Naive thymus-derived CD8-positive, alpha-beta T cell (primary cell): ENCODE measurements at places on chromosomes 12 and 14. TPM values are rescaled to one million over a fixed set of nuclear protein-coding genes. Genes with fewer than 3 reads are reported as not detected.

DNA sequence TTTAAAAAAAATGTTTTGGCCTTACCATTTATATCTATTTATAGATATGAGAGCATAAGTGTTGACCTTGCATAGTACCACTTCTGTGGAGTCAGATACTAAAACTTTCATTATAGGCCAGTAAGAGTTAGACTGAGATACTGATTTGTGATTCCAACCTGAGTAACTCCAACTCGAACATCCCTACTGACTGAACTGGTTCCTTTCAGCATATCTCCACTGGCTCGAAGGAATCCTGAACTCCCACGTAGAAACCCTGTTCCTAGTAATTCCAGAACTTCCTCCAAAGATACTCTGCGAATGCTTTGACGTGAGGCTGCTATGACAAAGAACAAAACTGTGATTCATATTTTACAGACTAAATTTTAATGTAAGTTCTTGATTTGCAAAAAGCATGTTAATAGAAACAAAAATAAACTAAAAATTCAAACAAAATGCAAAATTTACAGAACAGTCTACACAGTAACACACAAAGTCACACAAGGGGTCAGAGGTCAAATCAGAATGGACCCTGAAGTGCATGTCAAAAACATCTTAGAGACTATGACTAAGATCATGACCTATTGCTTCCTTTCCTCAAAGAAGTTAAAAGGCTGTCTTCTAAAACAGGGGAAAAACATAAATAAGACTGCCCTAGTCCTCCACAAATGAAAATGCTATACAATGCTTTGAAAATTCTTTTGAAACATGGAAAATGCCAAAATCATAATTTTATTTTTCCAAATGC lies 31.5 kb downstream of the HEATR5A start:
- DNase-seq, result no peak

GRCh38 chr14:98008381-98009113 lies 1211.4 kb downstream of the VRK1 start:
- DNase-seq, result no peak

- no peak for DNase-seq
Measured at GRCh38 chr14:68857516-68858070, 64.7 kb upstream of the ZFP36L1 start.

- no peak for DNase-seq
Measured at GRCh38 chr12:2411616-2412304, 359.0 kb downstream of the CACNA1C start.

- no peak for DNase-seq
Measured at GRCh38 chr12:31234053-31234840, 91.7 kb downstream of the SINHCAF start.

- DNase-seq, result no peak
Measured at GRCh38 chr14:32189811-32190210, 12.0 kb upstream of the RNU6-7 start.

GRCh38 chr14:96243785-96244184 lies 12.2 kb upstream of the BDKRB1 start:
- no peak for DNase-seq

DNA sequence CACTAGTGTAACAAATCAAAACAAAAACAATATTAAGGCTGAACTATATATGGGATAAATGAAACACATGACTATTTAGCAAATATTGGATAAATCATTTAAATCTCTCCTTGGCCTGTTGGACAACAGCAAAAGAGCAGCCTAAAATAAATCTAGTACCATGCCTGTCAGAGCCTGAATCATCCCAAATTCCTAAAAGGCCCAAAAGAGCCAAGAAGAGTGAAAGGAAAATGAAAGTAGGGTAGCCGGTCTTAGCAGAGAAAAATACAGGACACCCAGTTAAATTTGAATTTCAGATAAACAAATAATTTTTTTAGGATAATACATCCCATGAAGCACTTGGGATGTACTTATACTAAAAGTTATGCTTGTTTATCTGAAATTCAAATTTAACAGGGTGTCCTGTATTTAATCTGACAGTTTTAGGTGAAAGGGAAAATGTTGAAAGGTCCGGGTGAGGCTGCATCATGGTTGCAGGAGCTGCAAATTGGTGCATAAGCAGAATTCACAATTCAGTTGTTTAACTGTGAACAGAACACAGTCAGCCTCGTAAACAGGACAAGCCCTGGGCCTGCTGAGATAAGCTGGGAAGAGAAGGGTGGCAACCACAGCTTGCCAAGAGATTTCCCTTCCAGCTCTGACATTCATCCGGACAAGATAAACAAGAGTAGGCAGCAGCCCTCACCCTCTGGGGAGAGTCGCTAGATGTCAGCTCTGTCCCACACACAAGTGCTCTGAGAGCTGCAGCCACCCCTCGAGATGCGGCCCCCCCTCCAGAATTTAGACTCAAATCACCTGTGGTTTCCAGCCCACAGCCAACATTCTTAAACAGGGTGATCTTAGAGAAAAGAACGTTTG lies 30.3 kb downstream of the DMAC2L start:
- peak; percentile 39 for DNase-seq

GRCh38 chr12:56469007-56469930 lies 891 bp downstream of the SPRYD4 start:
- no peak for DNase-seq

- DNase-seq, result no peak
Measured at GRCh38 chr12:131211340-131211938, 257.7 kb downstream of the ADGRD1 start.

- no peak for DNase-seq
Measured at GRCh38 chr12:78697817-78698415, 166.7 kb upstream of the SYT1 start.

GRCh38 chr12:108043750-108044533 lies 85.1 kb upstream of the WSCD2 start:
- no peak for DNase-seq

GRCh38 chr14:61111209-61111665 lies 130.2 kb downstream of the SLC38A6 start:
- no peak for DNase-seq

GRCh38 chr12:105109465-105110212 lies 2.1 kb downstream of the WASHC4 start:
- no peak for DNase-seq

GRCh38 chr12:25384893-25385248 lies 134.1 kb upstream of the KRAS start:
- DNase-seq, result no peak

DNA sequence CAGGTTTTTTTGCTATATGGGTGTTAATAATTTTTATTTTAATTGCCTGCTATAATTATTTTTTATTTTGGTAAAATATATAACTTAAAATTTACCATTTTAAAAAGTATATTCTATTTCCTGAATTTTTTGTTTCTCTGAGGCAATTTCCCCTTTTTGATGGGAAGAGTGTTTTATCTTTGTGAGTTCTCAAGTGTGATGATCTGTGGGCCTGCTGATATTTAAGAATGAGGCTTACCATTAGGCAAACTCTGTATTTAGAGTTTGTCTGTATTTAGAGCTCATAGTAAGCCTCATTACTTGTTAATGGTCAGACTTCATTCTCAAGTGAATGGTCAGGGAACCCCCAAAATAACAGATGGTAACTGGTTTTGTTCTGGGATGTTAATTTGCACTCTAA lies 48.0 kb downstream of the WNK1 start:
- no peak for DNase-seq

DNA sequence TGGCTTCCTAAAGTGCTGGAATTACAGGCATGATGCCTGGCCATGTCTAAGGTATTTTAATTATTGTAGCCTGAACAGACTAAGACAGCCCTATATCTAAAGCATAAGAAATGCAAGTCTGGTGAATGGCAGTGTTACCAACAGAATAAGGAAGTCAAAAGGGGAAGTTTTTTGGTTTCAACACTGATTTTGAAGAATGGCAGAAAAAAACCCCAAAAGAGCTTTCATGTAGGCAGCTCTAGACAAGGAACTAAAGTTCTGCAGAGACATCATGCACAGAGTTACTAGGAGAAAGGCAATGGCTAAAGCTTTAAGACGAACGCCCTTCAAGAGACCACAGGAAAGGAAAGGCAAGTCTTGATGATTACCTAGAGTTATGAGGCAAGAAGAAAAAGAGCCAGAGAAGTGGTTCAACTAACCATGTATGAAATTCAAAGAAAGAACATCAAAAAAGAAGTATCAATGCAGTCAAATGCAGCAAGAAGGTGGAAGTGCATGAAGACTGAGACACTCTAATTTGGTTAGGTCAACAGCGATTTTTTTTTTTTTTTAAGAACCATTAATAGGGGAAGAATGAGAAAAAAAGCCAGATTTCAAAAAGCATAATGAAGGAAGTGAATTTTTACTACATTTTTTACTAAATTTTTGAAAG lies 50.8 kb downstream of the RPS6KA5 start:
- no peak for DNase-seq

DNA sequence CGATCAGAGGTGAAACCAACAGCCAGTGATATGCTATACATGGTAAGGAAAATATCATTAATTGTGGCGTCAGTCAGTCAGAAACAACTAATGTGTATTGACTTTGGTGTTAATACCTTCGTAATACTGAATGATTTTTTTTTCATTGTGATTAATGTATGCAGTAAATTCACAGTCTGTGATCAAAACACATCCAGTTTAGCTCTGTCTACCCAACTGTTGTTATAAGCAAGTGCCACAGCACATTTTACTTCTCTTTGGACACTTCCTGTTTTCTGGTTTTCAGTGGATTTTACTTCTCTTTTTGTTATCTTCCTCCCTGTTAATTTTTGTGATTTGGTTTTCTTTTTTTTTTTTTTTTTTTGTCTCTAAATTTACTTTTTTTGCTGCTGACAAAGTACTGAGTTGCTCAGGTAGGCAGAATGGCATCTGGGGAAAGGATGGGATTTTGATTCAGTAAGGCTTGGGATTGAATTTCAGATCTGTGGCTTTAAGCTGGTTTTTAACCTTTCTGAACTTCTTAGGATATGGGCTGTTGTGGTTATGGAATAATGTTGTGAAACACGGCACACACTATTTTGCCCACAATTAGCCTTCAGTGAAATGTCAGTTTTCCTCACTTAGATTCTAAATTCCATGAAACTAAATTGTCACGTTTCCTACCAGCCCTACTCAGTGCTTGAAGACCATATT lies 604 bp downstream of the GLIPR1 start:
- DNase-seq, result no peak

GRCh38 chr14:104348741-104349140 lies 210.4 kb downstream of the KIF26A start:
- no peak for DNase-seq

DNA sequence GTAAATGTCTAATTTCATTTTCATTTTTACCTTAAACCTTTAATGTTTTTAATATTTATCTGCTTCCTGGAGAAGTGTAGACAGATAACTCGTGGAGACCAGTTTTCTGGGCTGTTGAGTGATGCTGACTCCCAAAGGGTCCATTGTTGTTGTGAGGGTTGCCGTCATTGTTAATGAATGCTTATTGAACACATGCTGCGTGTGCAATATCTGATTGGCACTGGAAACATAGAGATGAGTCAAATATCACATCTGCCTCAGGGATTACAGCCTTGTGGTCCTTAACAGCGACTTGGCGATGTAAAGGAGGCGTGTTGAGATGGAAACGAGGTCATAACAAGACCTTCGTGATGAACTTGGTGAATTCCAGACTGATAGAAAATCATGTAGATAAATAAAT lies 85.9 kb downstream of the FBXW8 start:
- no peak for DNase-seq

DNA sequence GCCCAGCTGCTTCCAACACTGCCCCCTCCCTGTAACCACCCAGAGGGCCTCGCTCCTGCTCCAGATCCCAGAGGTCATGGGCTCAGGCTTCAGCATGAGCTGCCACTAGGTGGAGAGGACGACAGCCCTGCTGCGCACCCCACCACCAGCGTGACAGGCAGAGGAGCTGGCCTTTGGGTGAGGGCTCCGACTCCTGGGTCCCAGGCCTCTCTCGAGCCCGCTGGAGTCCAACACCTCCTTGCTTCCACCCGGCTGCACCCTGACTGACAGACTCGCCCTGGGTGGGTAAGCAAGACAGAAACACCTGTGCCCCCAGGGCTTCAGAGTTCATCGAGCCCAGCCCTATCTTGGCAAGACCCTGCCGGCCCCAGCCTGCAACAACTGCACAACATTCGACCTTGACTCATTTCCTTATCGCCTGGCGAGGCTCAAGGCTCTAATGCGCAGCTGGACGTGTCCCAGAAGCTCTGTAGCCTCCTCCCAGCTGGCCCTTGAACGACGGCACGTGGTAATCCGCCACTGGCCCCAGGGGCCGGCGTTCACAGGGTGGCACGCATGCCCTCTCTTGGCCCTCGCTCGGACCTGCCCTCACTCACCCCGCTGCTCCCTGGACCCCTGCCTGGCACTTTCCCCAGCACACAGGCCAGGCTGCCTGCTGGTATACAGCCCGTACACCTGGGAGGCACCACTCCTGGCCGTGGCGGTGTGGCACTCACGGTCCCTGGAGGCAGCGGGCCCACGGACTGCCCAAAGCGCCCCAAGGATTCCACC lies 28.0 kb downstream of the VPS37B start:
- no peak for DNase-seq

GRCh38 chr12:95857156-95857555 lies 1.6 kb upstream of the SNRPF start:
- DNase-seq, result no peak

GRCh38 chr14:65566820-65567522 lies 154.4 kb downstream of the FUT8 start:
- DNase-seq, result no peak

DNA sequence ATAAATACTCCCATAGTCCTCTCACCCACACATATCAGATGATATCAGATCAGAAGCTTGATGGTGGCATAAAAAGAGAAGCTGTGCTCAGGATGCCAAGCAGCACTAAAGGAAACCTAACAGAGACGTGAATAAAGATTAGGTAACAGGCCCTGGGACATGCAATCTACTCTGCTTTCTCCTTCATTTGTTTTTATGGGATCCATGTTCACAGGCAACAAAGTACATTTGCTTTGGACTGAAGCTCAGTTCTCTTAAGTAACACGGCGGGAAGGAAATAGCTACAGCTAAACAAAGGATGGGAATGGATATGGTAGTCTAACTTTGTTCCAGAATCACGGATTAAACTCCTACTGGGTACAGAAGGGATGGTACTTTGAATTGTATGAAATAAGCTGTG lies 119.5 kb downstream of the TTC7B start:
- no peak for DNase-seq

- DNase-seq, result no peak
Measured at GRCh38 chr14:25836636-25837035, 761.2 kb downstream of the NOVA1 start.

Gene FOXN4
- total RNA-seq, result not detected

Gene SPIC
- not detected for total RNA-seq

Gene TROAP
- total RNA-seq, result 0.62 TPM

Gene PIANP
- 1.2 TPM for total RNA-seq

Gene A2ML1
- total RNA-seq, result not detected

Gene CLEC4D
- total RNA-seq, result not detected

Gene TMPRSS12
- not detected for total RNA-seq

Gene MAP1LC3B2
- total RNA-seq, result 1.1 TPM

Gene CALCOCO1
- 168 TPM for total RNA-seq

Gene GCH1
- total RNA-seq, result 22.3 TPM

Gene EIF2S1
- total RNA-seq, result 50.7 TPM

Gene PLEKHD1
- 0.25 TPM for total RNA-seq

Gene INSM2
- not detected for total RNA-seq

Gene CMA1
- not detected for total RNA-seq

Gene CELA1
- total RNA-seq, result 2.5 TPM

Gene KCNH5
- total RNA-seq, result not detected

Gene DIO2
- not detected for total RNA-seq

Gene ADAM21
- not detected for total RNA-seq

Gene RBM23
- total RNA-seq, result 143 TPM
